Right renal cortex interstitium (tissue), 3 donors: ENCODE measurements at places on chromosomes 11 and 22. TPM values are rescaled to one million over a fixed set of nuclear protein-coding genes. Genes with fewer than 3 reads are reported as not detected.

GRCh38 chr11:110867951-110868350 is 155.7 kb upstream of the ARHGAP20 start:
- DNase-seq: no peak

Gene MYEOV
- polyA plus RNA-seq: 4.5 TPM

Gene FAM83F
- 1.6 TPM for polyA plus RNA-seq

DNA sequence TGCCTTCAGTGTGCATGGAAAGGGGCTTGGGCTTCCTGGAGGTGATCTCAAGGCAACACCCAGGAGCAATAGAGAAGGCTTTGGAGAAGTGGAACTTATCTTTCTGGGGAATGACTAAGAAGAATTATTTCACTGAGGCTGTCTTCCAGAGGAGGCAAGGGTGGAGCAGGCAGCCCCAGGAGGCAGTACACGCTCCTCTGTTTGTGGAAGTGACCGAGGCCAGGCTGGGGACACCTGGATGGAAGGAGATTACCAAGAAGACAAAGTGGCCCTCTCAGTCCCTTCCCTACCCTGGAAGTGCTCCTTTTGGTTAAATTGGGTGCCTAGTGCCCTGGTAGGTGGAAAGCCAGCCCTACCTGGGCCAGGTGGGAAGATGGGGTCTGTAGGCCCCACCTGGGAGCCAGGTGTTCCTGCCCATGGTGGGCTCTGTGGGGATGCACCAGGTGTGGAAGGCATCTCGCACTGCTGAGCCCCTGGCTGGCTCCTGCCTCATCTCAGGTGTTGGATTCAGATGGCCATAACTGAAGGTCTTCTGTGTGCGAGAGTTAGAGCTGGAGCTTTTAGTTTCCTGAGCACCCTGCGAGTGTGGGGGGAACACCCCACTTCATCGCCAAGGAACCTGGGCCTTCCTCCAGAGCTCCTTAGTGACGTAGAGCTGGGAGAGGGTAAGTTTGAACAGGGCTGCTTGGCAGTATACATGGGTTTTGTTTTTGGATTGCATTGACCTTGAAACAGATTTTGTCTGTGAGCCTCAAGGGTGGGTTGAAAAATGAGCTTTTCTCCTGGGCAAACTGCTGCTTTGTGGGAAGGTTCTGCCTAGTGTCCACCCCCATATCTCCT is 46.1 kb downstream of the MICAL2 start:
- no peak for DNase-seq

DNA sequence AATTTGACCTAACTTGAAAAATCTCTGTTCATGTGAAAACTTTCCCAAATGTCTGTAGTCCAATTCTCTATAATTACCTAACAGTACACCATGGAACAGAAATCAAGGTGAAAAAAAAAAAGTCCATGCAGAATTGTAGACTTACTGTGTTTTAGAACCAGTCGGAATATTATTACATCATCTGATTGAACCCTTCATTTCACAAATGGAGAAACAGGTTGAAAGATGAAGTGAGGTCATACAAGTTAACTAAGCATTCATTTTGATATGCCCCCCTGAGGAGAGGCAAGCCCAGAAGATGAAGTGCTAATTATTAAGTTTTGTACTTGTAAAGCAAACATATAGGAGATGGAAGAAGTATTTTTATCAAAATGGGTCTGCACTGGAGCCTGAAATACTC is 179.4 kb downstream of the WNT11 start:
- DNase-seq: no peak

Gene ACAD8
- 47.0 TPM for polyA plus RNA-seq

DNA sequence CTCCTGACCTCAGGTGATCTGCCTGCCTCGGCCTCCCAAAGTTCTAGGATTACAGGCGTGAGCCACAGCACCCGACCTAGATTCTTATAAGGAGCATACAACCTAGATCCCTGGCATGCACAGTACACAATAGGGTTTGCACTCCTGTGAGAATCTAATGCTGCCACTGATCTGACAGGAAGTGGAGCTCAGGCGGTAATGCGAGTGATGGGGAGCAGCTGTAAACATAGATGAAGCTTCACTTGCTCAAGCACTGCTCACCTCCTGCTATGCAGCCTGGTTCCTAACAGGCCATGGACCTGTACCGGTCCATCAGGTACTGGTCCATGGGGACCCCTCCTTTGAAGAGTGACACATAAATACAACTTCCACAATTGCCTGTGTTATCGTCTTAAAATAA is 44.8 kb upstream of the EIF3M start:
- DNase-seq: no peak

GRCh38 chr11:61076506-61077304 is 25.6 kb upstream of the CD5 start:
- no peak for DNase-seq

GRCh38 chr11:72639502-72640375 is 34.5 kb downstream of the PDE2A start:
- DNase-seq: no peak

- no peak for DNase-seq
Measured at GRCh38 chr11:26228778-26229177, 103.2 kb upstream of the ANO3 start.

DNA sequence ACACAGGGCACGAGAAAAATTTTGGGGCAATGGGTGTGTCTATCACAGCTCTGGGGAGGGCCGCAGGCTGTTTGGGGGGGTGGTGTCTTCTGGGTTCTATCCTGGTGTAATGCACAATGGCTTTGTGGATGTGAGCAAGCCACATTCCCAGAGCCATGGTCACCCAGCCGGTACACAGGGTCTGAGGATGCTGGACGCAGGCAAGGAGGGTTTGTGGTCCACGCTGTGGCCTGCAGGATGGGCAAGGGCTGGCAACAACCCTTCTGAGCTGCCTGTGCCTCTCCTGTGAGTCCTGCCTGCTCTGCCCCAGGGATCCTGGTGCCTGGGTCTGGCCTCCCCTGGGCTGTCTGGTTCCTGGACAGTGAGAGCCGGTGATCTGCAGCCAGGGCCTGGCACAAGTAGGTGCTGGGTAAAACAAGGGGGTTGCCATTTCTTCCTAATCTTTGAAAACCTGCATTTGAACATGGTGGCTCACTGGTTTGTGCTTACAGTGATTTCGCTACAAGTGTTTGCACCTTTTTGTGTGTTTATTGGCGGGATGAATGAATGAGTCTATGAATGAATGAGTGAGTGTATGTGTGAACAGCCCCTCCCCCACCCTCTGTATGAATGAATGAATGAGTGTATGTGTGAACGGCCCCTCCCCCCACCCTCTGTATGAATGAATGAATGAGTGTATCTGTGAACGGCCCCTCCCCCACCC is 4.4 kb upstream of the MRPL23 start:
- DNase-seq: no peak

DNA sequence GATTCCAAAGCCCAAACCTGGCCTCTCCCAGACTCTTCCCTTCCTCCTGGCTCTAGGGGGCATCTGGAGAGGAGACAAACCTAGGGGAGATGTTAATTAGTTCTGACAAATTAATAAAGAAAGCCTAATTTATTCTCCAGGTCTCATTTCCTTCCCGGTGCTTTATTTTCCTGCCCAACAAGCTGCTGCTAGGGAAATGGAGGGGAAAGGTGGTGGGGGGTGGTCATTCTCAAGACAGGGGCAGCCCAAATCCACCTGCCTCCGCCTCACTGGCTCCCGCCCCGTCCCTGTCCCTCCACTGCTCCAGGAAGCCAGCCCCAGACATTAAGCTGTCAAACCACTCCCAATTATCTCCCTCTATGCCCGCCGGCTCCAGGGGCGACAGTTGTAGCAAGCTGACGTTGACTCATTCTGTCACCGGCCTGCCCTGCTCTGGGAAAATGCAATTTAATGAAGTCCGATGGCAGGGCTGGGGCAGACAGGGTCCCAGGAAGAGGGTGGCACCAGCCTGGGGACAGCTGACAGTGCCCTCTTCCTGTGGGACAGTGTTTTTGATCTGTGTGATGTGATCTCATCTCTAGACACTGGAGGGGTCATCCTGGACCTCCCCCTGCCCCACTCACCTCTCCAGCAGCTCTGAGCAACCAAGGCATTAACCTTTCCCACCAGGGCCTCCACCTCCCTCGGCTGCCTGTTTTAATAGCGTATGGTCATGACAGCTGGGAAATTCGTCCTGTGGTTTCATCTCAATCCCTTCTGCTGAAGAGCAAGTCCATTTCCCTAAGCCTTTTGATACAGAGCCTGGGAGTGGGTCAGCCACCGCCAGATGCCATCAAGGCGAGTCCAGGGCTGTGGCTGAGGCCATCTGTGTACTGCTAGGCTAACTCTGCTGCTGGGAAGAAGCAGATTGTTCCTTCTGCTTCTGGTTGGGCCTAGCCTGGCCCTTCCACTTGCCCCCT is 27.1 kb downstream of the NECTIN1 start:
- no peak for DNase-seq

Gene GSTT2B
- 5.0 TPM for polyA plus RNA-seq

GRCh38 chr11:117411736-117412135 is 84.1 kb downstream of the CEP164 start:
- no peak for DNase-seq

DNA sequence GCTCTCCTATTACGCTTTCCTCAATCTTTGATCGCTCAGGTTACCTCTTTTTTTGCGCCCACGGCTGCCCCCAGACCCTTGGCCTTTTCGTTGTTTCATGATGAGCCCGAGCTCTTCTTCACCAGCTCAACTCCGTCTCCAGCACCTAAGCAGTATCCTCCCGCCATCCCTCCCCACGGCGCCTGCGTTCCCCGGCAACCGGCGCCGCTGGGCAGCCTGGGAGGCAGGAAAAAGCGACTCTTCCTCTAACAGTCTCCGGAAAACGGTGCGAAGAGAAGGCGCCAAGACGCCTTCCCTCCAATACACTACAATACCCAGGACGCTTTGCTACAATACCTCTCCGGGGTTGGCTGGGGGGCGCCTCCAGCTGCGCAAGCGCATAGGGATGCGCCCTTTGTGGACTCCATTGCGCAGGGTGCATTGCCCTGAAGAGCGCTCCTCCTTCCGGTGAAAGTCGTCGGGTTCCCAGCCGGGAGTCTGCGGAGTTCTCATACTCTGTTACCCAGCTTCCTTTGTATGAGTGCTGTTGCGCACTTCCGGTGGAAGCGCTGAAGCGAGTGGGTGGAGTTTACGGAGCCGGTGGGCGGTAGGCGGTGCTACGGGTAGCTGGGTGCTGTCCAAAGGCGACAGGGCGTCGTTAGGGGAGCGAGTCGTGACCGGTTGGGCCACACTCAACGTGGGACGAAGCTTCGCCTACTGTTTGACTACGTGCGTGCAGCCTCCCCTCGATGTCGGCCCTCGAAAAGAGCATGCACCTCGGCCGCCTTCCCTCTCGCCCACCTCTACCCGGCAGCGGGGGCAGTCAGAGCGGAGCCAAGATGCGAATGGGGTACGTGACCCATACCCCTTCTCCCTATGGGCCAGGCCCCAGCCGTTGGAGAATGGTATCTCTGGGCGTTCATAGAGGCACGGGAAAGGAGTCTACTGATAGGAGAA is at the start of the genes C2CD3 and PPME1:
C2CD3 (minus strand) TSS at position 309 of the 936 bp plus-strand sequence; CDS start at position 99, 210 bp downstream.
PPME1 (plus strand) TSS at position 596 of the 936 bp plus-strand sequence; CDS start at position 729, 133 bp downstream.
- peak; percentile 98 for DNase-seq

DNA sequence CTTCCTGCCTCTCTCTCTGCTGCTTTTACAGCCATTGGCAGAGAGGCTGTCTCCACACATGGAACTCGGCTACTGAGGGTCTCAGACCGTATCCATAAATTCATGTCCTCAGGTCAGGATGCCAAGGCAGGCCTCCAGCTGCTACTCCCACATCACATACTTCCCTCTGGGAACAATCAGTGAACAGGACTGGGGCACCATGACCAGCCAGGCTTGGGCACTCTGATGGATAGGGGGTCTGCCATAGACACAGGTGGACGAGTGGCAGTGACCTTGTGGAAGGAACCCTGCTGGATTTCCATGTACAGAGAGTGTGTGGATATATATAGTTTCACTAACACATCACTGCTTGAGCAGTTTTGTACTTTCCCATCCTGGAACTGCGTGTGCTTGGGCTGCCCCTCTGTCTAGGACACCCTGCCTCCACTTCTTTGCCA is 97.7 kb upstream of the PARVA start:
- no peak for DNase-seq

DNA sequence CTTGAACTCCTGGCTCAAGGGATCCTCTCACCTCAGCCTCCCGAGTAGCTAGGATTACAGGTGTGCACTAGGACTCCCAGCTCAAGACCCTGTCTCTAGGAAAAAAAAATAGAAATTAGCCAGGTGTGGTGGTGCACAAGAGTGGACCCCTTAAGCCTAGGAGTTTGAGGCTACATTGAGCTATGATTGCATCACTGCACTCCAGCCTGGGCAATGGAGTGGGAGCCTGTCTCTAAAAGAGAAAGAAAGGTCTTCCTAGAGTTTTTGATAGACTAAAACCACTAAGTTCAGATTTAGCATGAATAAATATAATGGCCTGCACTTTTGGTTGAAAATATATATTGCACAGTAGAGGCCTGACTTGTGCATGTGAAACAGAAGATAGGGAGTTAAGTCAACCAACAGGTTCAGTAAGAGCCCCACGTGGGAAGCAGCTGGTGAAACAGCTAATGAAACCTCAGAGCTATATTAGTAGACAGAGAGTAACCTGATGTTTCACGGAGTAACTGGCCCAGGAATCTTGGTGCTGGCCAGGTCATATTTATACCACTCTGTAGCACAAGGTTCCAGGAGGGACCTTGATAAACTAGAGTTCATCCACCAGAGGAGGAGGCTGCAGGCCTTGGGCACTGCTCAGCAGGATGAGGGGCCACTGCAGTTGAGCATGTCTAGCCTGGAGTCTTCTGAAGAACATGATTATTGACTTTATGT is 4.6 kb upstream of the MICAL3 start:
- no peak for DNase-seq

GRCh38 chr11:126716456-126717083 is 284.0 kb downstream of the KIRREL3 start:
- DNase-seq: peak; percentile 20

DNA sequence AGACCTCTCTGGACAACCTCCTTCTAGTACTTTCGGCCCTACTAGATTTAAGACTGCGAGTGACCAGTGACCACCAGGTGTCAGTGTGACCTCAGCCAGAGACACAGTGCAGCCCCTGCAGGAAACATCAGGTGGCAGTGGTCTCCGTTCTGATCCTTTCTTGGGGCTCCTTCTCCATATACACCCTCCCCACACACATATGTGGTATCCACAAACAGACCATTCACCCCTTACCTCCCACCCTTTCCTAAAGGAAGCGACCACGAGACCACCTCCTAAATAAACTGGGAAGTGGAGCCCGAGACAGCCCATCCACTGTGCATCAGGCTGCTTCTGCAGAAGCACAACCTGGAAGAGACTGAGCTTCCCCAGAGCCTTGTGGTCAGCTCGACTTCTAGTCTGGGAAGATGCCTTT is 38.5 kb upstream of the CYP2D6 start:
- DNase-seq: peak; percentile 66

DNA sequence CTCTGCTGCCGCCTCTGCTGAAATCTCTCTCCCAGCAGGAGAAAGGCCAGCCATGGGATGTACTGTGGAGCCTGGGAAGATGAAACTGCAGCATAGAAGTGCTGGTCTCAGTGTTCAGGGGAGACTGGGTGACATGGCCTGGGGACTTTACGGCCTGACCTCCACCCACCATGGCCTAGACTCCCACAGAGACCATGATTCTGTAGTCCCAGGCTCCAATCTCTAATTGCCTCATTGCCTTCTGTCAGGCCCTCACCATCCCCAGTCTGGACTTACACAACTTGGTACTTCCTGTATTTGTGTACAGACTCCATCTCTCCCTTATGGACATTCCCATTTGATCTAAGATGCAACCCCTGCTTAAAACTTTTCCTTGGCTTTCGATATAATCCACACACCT is 43.1 kb downstream of the TRAF6 start:
- no peak for DNase-seq

GRCh38 chr11:26043665-26044064 is 288.3 kb upstream of the ANO3 start:
- no peak for DNase-seq

Gene PHLDB1
- polyA plus RNA-seq: 112 TPM

- no peak for DNase-seq
Measured at GRCh38 chr11:33187998-33188722, 26.9 kb upstream of the CSTF3 start.

Gene KRTAP5-2
- 0.21 TPM for polyA plus RNA-seq

Gene MN1
- polyA plus RNA-seq: 8.0 TPM

GRCh38 chr11:66346476-66347424 is 679 bp downstream of the B4GAT1 start:
- DNase-seq: no peak
